ENCODE measurements at places on chromosomes 5 and 9.
A peak's percentile ranks its signal among the peaks of the same experiment; 100 is the strongest.

DNA sequence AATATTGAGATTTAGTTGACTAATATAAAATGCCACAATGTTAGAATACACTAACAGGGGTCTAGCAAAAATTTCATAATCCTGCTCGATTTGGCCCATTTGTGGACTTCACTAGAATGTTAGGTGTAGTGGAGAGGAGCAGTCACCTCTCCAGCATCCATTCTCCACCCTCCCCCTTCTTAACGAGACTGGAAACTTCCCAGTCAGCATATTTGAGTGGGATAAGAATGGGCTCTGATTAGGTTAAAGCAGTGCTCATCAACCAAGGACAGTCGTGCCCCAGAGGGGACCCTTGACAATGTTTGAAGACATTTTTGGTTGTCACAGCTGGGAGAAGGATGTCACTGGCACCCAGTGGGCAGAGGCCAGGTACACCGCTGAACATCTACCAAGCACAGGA lies 46.7 kb downstream of the FANCC start:
- DNase-seq, result no peak

DNA sequence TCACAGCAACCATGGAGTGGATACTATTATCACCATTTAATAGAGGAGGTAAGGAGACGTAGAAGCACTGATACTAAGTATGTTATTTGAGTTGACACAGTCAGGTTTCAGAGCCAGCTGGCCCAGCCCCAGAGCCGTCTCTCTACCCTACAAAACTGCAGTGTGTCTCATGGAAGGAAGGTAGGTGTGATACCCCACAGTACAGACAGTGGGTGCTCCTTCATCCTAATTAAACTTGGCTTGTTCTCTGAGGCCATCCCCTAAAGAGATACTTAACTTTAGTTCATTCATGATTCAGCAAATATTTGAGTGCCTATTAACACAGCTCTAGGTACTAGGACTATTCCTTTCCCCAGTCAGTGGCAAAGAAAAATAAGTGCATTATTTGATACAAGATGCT lies 22.6 kb downstream of the PIP5K1B start:
- no peak for DNase-seq

DNA sequence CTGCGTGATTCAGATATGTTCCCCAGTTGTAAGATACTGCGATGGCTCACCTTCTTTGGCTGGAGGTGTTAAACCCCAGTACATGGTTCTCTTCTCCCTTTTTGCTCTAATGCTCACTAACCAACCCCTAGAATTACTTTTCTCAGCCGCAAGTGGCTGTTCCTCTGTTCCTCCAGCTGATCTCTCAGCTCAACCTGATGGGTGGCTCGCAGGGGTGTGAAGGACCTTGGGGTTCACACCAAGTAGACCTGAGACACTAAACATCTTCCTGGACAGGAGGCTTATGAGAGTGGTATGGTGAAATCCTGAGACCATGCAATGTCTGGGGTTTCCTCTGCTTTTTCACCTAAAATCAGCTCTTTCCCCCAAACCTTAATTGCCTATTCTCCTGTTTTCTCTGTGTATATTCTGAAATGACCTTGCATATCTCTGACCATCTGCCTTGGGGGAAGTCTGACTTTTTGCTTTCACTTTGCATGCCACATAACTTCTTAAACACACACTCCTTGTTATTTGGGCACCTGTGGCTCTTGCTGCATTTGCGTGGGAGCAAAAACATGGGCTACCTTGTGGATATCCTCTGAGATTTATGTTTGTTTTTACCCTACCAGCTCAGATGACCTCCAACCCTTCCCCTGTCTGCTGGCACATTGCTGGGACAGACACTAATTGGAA lies 15.9 kb upstream of the IFNA14 start:
- no peak for DNase-seq

DNA sequence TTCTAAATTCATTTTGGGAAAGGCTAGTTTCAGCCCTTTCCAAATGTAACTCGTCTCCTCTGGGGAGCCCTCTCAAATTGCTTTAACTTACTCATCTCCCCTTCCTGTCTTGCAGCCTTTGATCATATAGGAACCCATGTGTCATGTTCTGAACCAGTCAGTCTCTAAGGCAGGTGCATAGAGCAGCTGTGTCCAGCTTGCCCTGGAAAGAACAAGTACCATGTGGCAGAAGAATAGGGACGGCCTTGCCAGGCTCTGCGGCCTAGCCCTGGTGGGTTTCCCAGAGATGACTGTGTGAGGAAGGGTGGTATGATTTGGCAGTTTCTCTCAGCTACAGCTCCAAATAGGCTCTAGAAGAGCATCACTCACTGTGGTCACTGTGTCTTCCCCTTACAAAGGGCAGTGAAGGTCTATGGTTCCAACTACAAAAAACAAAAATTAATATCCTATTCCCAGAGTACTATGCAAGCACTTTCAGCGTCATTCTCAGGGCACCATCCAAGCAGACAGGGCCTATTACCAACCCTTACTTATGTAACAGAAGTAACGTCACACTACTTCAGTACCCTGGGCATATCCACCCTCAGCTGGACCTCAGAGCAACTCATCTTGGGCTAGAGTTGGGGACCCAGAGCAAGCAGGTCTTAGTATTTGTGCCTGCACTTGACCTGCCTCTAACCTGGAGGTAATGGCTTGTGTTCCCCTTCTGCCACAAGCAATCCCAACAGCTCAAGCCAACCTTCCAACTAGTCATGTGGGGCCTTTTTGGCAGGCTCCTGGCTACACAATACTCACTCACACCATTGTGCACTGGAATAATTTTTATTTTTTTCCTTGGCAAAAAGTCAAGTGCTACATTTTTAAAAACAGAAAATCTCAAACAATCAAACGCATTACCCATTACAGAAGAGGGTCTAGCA lies 37.2 kb upstream of the UBAP2 start:
- no peak for DNase-seq

DNA sequence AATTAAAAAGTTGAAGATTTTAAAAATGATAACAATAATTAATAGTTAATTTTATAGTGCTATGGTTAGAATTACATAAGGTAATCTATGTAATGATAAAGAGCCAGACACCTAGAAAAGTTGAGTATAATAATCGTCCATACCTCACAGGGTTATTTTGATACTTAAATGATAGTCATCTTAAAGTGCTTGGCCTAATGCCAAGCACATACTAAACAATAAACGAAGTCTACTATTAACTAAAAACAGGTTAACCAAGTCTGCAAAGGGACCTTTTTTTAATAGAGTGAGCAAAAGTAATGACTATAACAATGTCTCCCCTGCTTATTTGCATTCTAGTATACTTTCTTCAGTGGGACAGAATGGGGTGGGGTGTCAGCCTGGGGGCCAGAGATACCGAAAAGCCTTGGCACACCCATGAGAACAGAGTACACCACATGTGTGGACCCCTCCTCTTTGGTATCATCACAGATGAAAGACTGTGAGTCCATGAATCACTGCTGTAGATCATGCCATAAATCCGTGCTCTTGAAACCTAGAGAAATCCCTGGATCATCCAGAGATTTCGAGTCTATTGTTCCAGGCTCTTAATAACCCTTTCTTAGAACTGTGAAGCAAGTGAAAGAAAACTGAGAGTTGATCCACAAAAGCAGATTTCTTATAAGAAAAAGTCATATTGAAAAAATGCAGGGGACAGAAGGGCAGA lies 249.5 kb downstream of the PRELID2 start:
- DNase-seq, result no peak

DNA sequence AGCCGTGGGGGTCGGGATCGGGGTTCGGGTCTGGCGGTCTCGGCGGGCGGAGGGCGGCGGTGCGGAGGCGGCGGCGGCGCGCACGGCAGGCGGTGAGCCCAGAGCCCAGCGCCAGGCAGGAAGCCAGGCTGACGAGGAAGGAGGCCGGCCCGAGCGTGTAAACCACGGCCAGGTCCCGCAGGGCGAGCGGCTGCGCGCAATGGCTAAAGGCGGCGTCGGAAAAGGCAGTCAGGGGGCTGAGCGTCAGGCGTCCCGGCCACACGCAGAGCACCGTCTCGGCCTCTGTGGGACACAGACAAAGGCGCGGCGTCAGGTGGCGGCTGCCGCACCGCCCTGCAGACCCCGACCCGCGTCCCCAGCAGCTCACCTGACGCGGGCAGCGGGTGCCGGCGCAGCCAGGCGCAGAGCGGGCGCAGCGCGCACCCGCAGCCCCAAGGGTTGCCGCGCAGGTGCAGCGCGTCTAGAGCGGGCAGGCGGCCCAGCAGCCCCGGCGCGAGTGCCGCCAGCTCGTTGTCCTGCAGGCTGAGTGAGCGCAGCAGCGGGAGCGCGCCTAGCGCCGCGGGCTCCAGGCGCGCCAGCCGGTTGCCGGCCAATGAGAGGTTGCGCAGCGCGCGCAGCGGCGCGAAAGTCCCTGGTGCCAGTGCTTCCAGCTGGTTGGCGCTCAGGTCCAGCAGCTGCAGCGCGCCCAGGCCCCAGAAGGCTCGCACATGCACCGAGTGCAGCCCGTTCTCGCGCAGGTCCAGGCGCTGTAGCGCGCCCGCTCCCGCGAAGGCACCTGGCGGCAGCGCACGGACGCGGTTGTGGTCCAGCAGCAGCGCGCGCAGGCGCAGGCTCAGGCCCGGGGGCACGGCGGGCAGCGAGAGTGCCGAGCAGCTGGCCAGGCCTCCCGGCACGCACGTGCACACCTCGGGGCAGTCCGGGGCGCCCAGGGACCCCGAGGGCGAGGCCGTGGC lies 671 bp downstream of the LRRC26 start:
- DNase-seq, result peak; percentile 66

- DNase-seq, result no peak
Observed at GRCh38 chr9:99118782-99119466, 14.0 kb downstream of the TGFBR1 start.

GRCh38 chr9:134662143-134662876 lies 20.7 kb downstream of the COL5A1 start:
- peak; percentile 89 for DNase-seq

- DNase-seq, result peak; percentile 85
Observed at GRCh38 chr5:34898258-34898895, 16.9 kb downstream of the RAD1 start.

DNA sequence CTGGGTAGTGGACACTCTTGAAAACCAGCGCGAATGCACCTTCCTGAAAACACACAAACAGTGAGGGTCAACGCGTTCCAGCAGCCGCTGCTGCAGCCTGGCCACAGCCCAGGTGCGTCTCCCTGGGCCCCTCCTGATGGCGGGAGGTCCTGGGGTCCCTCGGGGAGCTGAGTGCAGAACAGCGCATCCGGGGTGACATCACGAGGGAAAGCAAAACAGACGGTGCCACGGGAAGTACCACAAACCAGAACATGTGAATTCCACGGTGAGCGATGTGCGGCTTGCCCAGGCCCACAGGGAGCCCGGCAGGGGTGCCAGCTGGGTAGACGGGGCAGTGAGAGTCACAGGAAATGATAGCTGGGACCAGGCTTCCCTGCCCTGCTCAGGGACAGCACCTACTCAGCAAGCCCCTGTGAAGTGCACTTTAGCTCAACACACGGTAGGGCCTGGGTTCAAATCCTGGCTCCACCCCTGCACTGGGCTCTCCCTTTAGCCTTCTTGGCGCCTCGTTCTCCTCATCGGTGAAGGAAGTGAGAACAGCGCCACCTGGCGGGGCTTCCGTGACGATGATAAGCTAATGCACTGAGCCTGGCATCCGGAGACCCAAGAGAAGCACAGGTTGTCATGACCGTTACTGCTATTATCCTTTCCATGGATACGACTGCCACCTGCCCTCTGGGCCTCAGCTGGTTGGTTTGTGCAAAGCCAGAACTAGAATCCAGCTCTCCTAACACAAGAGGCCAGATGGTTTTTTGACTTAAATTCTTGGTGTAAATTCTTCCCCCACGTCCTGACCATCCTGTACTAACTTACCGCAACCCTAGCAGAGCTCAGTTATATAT lies 24.6 kb downstream of the GFPT2 start:
- peak; percentile 78 for DNase-seq

DNA sequence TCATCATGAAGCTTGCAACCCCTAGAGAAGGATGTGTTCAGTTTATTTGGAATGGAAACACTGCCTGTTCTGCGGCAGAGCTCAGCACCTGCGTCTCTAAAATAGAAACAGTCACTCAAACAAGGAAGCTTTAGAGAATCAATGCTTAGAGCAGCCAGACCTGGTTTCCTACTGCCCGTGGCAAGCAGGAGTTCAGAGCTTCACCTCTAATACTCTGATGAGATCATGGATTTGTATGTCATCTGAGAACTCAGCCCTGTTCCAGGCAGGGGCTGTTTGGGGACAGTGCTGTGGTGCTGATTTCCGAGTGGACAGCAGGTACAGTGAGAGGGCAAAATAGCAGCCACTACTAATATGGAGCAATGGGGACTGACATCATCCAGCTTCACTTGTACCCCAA lies 236.0 kb upstream of the IRX1 start:
- DNase-seq, result no peak

GRCh38 chr9:128910906-128911305 lies 9.9 kb upstream of the PHYHD1 start:
- no peak for DNase-seq

DNA sequence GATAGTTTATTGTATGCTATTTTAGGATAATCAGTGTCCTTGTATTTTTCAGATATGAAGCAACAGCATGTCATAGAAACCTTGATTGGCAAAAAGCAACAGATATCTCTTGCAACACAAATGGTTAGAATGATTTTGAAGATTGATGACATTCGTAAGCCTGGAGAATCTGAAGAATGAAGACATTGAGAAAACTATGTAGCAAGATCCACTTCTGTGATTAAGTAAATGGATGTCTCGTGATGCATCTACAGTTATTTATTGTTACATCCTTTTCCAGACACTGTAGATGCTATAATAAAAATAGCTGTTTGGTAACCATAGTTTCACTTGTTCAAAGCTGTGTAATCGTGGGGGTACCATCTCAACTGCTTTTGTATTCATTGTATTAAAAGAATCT lies 14.5 kb downstream of the CCT5 start:
- DNase-seq, result no peak

DNA sequence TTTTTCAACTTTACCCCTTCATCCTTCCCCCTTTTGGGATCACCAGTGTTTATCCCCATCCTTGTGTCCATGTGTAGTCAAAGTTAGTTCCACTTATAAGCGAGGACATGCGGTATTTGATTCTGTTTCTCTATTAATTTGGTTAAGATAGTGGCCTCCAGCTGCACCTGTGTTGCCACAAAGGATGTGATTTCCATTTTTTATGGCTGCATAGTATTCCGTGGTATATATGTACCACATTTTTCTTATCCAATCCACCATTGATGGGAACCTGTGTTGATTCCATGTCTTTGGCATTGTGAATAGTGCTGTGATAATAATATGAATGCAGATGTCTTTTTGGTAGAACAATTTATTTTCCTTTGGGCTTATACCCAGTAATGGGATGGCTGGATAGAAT lies 252.4 kb downstream of the ARRDC3 start:
- no peak for DNase-seq
